ENCODE measurements at places on chromosomes 6 and 20.

GRCh38 chr6:88616380-88616779 lies 347.0 kb downstream of the RNGTT start:
- no peak for DNase-seq

- no peak for DNase-seq
These were observed 25.3 kb downstream of the CPXM1 start for GRCh38 chr20:2775139-2775538.

DNA sequence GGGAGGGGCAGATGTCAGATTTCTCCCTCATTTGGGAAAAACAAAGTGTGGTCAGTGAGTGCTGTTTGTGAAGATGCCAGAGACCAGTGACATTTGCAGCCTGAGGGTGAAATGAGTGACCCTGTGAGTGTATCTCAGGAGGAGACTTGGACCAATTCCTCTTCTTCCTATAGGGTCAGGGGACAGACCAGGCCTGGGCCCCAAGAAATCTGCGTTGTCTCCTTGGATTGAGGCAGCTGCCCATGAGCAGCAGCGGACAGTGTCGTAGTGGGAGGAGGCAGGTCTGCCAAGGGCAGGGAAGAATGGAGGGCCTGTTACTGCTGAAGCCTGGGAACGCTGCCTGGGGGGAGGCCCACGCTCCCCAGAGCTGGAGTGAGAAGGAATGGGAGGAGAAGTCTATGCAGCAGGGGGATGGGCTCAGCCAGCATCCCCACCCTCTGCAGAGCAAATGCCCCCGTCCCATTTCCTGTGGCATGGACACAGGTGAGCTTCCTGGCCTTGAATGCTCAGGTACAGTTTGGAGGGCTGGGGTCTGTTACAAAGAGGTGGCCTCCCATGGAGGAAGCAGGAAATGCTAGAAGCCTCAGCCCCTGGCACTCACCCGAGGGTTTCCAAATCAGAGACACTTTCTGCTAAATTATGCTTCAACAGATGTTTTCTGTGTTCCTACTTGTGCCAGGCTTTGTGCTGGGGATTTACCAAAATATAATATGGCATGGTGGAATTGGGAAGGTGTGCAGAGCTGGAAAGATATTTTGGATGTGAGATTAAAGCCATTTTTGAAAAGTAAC lies 29.8 kb downstream of the DAAM2 start:
- DNase-seq: no peak

DNA sequence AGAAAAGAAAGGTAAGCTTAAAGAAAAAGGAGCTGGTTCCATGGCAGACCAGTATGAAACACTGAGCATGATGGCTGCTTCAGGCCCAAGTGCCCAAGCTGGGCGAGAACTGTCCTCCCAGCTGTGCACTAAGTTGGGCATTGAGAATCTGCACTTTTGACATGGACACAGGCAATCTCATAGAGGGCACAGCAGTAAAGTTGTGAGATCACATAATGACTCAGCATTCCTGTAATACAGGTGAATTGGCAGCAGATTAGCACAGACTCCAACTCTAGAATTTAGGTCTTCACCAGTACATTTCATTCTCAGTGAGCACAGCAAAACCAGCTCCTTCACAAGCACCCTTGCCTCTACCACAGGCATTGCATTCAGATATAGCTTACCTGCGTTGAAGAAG lies 343.4 kb downstream of the PKHD1 start:
- no peak for DNase-seq

DNA sequence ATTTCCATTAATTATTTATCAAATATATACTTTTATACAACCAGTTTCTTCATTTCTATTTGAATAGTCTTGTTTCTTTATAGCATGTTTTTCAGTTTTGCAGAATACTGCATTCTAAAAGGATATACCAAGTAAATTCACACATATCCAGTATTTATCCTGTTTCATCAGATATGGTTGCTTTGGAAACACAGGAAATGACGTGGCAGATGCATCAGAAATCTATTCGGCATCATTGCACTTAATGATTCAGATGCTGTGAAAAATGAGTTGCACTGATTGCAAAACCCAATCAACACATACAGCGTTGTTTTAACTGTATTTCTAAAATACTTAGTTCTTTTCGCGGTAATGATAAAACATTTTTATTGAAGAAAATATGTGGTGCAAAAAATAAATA lies 594.9 kb downstream of the CDH26 start:
- no peak for DNase-seq

DNA sequence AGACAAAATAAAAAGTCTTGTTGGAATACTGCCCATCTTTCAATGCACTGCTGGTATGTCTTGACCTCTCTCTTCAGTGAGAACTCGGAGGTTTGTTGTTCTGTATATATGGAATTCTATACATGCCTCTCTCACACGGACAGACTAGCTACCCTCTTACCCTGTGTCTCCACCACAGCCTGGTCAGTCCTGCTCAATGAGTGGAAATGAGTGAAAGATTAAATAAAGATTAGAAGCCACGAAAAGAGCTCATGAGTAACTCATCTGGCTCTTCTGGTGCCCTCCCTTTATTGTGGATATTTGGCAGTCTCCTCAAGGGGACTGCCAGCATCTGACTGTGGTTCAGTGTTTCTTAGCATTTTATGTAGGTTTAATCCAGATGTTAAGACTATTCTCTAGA lies 262.8 kb upstream of the MAP3K7 start:
- no peak for DNase-seq

- no peak for DNase-seq
These were observed 91.6 kb upstream of the RIPOR2 start for GRCh38 chr6:25027221-25027916.

DNA sequence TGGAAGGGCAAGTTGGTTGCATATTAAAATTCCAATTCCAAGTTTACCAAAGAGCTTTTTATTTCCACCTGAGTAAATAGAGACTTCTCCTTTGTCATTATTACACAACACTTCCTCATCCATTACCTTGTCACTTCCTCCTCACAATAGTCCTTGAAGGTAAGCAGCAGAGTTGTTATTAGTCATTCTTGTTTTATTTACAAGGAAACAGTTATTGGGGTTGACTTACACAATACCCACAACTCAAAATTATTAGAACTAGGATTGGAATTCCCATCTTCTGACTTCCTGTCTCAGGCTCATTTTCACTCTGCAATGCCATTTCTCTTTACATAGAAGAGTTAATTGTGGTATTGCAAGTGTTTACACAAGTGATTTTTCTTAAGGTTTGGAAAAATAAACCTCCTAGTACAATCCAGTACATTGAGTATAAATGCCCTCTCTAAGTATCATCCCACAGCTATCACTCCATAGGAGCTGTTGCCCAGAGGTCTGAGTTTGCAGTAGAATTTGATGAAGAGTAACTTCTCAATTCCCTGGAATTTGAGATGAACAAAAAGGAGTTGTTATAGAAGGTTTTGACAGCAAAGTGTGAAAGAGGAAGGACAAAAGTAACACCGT lies 28.9 kb upstream of the MTRF1L start:
- DNase-seq: no peak

DNA sequence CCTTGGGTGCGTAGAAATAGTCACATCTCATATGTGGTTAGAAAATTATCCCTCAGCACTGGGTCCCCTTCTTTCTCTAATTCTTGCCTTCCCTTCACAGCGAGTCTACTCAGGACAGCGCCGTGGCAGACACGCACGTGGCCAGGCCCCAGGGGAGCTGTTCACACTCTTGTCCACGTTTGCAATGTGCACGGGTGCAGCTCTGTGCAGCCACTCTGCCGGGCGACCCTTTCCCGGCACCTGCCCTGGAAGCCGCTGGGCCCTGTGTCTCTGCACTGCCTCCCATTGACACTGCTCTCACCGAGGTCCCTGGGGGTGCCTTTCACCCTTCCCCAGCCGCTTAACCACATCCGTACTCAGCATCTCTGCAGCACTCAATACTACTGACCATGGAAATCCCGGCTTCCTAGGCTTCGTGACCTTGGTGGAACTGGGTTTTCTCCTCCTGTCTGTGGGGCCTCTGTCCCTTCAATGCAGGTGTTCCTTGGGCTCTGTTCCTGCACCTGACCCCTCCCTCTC lies 104.9 kb downstream of the DACT2 start:
- DNase-seq: peak; percentile 59

Data from ascending aorta (tissue), 2 donors.